Cardiac fibroblast (primary cell): ENCODE measurements at places on chromosomes 1 and 21.

GRCh38 chr21:16608209-16608830 lies 878.5 kb downstream of the USP25 start:
- DNase-seq: peak; percentile 29

- DNase-seq: no peak
These were observed 8.6 kb upstream of the ACTRT2 start for GRCh38 chr1:3012456-3013291.

GRCh38 chr1:41412748-41413147 lies 51.5 kb downstream of the FOXO6 start:
- no peak for DNase-seq

- no peak for DNase-seq
These were observed 97.6 kb downstream of the PPIAL4G start for GRCh38 chr1:148385371-148386030.

DNA sequence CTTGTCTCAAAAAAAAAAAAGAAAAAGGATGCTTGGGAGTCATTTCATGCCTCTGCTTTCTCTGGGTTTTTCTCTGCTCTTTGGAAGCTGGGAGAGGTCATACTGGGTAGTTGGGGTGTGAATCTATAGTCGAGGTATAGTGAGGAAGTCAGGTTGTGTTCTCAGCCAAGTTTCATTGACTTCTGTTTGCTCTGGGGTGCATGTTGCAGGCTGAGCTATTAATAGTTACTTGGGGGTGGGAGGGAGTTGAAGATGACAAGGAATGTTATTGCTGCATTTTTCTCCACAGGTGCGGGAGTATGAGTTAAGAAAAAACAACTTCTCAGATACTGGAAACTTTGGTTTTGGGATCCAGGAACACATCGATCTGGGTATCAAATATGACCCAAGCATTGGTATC lies 2.8 kb downstream of the RPL11 start:
- no peak for DNase-seq

GRCh38 chr1:199463521-199464127 lies 563.9 kb upstream of the NR5A2 start:
- peak; percentile 84 for DNase-seq

GRCh38 chr1:89755591-89755990 lies 65.2 kb upstream of the LRRC8D start:
- no peak for DNase-seq

- no peak for DNase-seq
These were observed 27.2 kb upstream of the SRP9 start for GRCh38 chr1:225750420-225750819.

GRCh38 chr21:44792702-44793591 lies 8.7 kb downstream of the UBE2G2 start:
- peak; percentile 68 for DNase-seq

- peak; percentile 78 for DNase-seq
These were observed 24.5 kb upstream of the LRRC8C start for GRCh38 chr1:89608319-89608983.

DNA sequence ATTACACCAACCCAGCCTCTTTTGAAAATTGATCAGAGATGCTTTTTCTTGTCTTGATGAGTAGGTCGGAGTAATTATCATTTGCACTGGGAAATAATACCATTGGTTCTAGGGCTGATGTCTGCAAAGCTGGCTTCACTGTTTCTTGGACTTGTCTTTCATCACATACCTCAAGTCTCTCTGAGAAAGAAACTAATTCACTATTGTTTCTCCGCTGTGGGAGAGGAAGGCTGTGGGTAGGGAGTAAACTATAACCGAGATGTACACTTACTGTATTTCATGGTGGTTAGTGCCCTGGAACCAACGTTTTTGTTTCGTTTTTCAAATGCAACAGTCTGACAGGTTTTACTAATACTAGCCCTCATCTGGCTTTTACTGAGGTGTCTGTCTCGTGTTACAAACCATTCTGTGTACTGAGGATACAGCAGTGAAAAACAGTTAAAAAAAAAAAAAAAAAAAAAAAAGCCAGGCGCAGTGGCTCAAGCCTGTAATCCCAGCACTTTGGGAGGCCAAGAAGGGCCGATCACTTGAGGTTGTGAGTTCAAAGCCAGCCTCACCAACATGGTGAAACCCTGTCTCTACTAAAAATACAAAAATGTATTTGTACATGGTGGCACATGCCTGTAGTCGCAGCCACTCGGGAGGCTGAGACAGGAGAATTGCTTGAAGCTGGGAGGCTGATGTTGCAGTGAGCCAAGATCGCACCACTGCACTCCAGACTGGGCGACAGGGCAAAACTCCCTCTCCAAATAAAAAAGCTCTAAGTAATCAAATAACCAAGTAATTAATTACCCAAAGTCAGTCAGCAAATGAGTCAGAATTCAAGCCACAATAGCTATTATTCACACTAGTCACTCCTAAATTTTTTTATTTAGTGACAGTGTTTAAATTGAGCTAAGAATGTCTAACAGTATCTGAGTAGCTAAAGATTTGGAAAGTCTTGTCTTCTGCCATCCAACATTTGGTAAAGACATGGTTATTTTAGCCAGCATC lies 23.3 kb downstream of the TOMM20 start:
- no peak for DNase-seq

GRCh38 chr1:15210651-15211375 lies 36.2 kb upstream of the FHAD1 start:
- DNase-seq: peak; percentile 15

GRCh38 chr1:186566140-186566855 lies 105.4 kb upstream of the PDC start:
- DNase-seq: peak; percentile 71

DNA sequence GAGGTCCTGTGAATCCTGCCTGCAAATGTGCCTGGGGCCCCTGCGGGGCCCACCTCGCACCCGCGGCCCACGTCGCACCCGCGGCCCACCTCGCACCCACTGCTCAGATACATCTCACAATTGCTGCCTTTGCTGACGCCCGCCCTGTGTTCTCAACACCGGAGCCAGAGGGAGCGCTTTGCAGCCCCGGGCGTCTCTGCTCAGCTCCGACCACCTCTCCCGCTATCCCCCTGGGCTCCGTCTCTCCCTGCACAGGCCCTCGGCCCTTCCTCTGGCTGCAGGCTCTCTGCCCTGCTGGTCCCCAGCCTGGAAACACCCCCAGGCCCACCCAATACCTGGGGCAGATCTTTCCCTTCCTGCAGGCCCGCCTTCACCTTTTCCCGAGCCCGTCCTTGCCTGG lies 44.8 kb downstream of the TP73 start:
- DNase-seq: no peak

DNA sequence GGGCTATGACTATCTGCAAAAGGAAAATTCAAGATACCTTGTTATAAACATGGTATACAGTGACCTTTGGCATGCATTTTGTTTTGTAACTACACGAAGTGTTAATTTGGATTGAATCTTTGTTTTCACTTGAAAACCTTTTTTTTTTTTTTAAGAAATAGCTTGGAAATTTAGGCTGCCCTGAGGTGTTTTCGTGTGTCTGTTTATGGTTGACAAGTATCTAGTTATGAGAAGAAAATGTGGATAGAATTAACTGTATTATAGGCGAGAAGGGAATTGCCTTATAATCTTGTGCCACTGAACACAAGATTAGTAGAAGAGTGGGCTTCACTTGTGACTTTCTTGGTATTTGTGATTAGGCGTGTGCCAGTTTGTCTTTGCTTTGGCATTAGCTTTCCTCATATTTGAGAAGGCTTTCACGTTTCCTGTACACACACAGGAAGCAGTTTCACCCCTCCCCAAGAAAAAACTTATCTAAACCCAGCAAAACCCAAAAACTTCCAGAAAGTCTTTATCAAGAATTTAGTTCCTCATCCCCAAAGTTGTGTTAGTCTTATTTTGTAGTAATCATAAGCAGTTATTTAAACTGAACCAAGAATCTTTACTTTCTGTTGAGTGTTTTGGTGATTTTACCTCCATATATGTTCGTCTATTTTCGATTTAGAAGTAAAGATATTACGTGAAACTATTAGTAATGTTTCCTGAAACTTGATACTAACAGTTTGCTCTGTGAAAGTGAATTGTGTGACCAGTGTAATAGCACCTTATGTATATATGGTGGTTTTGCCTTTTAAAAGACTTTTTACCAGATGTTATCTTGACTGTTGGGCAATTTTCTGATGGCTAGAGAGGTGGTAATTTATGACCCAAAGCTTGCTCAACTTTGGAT lies 3.8 kb downstream of the DYRK1A start:
- DNase-seq: peak; percentile 69

- no peak for DNase-seq
These were observed 32.2 kb downstream of the VASH2 start for GRCh38 chr1:212982430-212983152.

DNA sequence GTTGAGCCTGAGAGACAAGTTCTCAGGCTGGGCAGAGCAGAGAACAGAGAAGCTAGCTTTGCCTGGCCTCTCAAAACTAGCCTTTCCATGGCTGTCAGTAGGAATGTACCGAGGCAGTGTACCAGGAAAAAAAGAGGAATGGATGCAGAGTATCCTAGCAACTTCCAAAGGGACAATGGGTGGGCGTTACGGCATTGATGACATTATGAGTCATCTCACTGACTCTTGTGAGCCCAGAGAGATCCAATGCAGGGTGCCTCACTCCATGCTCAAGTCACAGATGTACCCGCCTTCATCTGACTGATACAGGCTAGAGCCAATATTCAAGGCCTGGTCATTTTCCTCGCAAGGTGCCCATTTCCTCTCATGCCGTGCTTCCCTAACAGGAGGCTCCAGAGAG lies 51.4 kb upstream of the C8B start:
- no peak for DNase-seq

- no peak for DNase-seq
These were observed 59.5 kb downstream of the NAV1 start for GRCh38 chr1:201598396-201598795.

GRCh38 chr1:159945483-159946241 lies at the start of gene IGSF9:
Gene IGSF9 (minus strand): TSS chr1:159945613. CDS start chr1:159943454, 2,159 bp downstream.
- DNase-seq: peak; percentile 38

DNA sequence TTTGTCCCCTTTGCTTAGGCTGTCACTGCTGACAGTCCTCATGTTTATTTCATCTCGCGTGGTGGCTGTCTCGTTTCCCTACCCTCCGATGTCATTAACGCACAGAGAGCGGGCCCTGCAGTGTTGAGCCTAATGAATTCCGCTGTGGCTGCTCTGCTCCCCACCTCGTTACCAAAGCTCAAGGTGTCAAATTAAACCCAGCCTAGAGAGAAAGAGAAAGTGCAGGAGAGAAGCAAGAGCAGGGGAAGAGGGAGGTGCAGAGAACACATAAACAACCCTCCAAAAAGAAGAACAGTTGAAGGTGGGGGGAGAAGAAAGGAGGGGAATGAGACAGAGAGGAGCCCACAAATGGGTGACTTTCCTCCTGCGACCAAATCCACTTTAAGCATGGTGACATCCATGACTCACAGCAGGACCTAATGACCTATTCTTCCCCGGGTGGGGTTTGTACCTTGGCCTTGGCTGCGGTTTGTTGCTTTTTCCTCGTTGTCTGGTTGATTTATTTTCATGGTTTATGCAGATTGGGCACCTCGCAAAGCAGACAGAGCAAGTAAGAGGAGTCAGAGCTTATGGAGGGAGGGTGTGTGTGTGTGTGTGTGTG lies 92.5 kb downstream of the PBX1 start:
- DNase-seq: no peak

DNA sequence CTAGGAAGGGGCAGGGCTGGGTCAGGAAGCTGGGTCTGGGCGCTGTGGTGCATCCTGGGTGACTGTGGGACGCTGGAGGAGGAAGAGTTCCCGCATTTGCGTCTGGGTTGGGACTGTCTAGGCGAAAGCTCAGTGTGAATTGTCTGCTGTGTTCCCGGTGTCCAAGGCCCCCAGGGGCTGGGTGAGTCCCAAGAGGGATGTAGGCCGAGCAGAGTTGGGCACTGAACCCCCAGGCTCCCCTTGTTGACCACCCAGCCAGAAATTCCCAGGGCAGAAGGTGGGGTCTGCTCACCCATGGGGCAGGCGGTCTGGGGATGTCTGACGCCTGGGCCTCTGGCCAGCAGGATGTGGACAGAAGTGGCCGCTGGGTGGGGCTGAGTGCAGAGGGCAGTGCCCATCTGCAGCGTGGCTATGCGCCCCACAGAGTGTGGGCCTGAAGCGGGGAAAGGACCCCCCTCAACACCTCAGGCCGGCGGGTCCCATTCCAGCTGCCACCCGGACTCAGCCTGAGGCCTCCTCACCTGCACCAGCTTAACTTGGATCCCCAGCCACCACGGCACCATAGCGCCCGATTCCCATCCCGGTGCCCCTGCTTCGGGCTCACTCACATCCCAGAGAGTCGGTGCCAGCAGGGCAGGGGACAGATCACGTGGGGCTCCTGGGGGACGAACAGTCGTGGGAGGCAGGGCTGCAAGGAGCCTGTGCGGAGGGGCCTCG lies 37.0 kb upstream of the POFUT2 start:
- DNase-seq: no peak

DNA sequence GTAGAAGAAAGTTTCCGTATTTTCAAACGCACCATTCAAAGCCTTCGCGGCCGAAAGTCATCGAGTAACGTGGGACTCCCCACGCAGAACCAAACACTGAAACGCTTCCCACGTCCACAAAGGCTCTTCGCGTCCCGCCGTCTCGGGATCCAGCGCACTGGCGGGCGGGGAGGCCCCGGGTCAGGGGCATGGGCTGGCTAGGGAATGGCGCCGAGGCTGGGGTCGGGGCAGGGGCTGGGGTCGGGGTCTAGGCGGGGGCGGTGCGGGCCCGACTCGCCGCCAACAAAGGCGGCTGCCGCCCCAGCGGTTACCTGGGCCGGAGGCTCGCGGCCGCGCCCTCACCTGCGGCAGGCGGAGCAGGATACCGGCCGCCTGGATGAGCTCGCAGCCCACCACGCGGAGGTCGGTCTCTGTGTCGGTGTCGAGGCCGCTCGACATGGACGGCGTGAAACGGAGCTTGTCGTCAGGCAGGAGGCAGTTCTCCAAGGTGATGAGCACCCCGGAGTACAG lies 403 bp downstream of the CCNL2 start:
- no peak for DNase-seq

- no peak for DNase-seq
These were observed 98.9 kb upstream of the COL6A1 start for GRCh38 chr21:45882645-45883044.

DNA sequence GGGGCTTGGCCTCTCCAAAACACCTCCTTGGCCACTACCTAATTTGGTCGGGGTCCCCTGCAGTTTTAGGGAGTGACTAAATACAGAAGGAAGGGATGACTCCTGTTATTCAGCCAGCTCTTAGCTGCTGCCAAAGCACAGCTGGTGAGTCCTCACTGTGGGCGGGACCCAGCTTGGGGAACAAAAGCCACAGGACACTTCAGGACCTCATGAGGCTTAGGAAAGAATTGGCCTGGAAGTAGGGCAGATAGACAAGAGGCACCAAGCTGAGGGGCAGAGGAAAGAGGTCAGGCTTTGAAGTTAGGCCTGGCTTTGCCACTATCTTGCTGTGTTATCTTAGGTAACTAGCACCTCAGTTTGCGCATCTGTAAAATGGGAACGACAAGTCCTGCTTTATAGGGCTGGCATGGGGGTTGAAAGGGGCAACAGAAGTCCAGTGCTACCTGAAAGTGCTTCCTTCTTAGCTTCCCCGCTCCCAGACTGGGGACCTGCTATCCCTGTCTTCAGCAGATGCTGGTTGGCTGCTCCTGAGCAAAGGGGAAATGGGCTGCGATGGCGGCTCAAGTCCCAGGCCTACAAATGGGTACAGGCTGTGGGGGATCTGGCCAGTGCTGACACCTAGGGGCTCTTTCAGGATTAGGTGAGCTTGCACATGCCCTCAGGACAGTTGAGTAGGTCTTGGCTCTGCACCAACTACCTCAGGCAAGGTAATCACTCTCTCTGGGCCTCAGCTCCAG lies 15.7 kb downstream of the IFI6 start:
- DNase-seq: peak; percentile 72

GRCh38 chr1:52523376-52523775 lies 29.5 kb downstream of the TUT4 start:
- peak; percentile 38 for DNase-seq

GRCh38 chr1:9717193-9718005 lies 65.9 kb downstream of the PIK3CD start:
- no peak for DNase-seq
